ENCODE measurements at places on chromosomes 12 and 14.

- DNase-seq, result no peak
Measured at GRCh38 chr14:53567236-53567780, 389.3 kb downstream of the BMP4 start.

DNA sequence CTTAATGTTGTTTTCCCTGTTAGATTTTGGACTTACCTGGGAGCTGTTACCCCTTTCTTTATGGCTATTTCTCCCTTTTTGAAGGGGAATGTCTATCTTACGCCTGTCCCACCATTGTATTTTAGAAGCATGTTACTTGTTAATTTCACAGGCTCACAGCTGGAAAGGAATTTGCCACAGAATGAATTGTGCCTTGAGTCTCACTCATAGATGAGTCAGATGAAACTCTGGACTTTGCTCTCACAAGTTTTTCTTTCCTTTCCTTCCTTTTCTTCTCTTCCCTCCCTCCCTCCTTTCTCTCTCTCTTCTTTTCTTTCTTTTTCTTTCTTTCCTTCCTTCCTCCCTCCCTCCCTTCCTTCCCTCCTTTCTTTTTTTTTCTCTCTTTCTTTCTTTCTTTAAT, 9.3 kb upstream of the ATF7IP start:
- DNase-seq, result no peak

GRCh38 chr12:13041224-13041623, 3.0 kb upstream of the FAM234B start:
- DNase-seq, result no peak

DNA sequence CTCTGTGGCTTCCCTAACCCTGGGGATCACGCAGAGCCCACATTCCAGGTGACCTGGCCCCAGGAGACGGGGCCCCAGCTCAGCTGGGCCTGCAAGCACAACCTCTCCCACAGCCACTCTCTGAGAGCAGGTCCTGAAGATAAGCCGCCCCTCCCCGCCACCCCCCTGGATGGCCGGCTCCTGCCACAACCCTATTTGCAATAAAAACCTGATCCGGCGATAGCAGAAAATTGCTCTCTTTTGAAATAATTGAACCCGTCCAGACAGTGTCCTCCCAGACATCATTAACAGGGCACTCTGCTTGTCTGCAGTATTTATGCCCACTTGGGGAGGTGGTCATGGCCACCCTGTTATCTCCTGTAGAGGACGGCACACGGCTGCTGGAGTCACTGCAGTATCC, 5.0 kb downstream of the C14orf180 start:
- DNase-seq, result no peak

- DNase-seq, result no peak
Measured at GRCh38 chr14:99401621-99402284, 78.9 kb downstream of the SETD3 start.

- DNase-seq, result peak; percentile 57
Measured at GRCh38 chr12:101459642-101460346, 15.3 kb upstream of the SPIC start.

DNA sequence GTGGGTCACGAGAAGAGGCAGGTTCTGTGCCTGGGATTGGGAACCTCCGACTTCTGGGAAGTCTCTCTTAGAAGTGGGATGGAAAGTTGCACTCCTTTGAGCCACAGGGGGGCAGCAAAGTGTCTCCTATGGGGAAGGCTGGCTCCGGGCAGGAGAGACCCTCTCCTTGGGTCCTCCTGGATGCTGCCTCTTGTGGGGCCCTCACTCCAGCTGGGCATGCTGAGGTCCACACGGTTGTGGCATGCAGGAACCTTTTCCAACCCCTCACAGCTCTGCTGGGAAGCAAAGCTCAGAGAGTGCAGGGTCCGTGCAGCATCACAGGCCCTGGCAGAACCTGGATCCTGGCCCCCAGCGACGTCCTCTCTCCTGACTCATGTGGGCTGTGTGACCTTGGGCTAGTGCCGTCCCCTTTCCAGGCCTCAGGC, 17.4 kb downstream of the SDSL start:
- DNase-seq, result no peak

DNA sequence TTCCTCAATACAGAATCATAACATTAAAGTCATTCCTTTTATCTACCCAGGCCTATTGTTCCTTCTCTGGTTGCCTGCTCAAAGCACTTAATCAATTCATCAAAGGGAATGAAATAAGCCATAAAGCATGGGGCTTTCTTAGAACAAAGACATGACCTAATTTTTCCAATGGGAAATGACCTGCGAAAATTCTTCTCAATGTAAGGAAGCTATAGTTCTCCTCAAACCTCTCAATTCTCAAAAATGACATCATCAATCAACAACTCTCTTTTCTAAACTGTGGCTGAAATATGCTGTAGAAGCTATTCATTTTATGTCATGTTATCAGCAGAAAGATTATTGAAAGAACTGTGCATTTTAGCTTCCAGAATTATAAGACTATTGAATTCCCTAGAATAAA, 116.0 kb upstream of the PTPRR start:
- DNase-seq, result no peak

- DNase-seq, result peak; percentile 89
Measured at GRCh38 chr12:95805864-95806671, 15.5 kb upstream of the NTN4 start.

DNA sequence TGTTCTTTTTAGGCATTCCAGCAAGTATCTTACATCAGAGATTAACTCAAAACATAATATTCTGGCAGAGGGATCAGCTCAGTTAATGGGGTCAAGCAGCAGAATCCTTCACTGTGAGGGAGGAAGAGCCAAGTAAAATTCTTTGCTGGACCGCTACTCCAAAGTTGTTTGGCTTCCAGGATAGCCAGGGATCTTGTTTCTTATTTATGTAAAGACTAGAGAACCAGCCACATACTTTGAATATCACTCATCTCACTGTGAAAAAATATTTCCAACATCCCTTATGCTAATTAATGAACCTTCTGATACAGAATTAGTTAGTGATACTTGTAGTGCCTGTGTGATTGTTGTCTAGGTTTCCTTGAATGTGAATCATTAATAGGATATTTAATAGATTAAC, 94.2 kb downstream of the PLEKHA5 start:
- DNase-seq, result no peak

GRCh38 chr14:76551906-76552305, 176.0 kb downstream of the ESRRB start:
- no peak for DNase-seq

DNA sequence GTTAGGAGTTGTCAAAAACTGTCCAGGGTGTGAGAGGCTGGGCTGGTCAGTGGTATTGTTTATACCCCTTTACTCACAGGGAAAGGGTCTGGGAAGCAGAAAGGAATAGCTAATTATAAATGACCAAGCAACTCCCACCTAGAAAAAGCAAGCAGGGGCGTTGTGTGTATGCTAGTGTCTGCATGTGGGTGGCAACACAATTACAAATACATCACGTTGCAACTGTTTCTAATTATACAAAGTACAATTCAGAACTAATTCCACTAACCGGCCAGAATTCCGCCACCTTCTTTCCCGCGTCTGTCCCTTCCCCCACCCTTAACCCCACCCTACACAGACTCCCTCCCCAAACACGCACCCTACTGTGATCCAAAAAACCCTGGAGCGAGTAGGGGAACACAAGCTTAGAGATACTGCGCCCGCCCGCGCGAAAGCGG, 2.2 kb downstream of the DPF3 start:
- no peak for DNase-seq

DNA sequence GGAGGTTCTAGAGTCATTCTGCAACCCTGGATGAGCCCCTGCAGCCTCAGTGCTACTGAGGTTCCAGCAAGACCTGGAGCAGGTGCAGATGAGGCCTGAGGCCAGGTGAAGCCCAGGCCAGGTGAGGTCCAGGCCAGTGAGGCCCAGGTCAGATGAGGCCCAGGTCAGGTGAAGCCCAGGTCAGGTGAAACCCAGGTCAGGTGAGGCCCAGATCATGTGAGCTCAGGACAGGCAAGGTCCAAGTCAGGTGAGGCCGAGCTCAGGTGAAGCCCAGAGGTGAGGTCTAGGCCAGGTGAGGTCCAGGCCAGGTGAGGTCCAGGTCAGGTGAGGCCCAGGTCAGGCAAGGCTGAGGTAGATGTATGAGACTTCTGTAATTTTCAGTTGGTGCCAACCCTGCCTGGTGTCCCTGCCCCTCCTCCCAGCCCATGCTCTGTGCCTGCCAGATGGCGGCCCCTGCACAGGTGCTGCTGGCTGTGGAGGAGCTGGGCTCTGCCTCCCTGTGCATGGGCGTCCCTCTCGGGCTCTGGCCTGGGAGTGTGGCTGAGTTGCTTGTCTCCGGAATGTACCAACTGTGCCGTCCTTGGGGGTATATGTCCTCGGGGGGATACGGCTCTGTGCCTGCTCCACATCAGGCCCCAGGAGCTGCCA, 388.5 kb downstream of the TMEM121 start:
- no peak for DNase-seq

Data from AG09319 (cell line).